Gastroesophageal sphincter (tissue), 4 donors: ENCODE measurements at places on chromosomes 6 and 20. TPM values are rescaled to one million over a fixed set of nuclear protein-coding genes. Genes with fewer than 3 reads are reported as not detected.

Gene VGLL2
- not detected for total RNA-seq

GRCh38 chr20:46400828-46401477 lies 5.5 kb downstream of the ELMO2 start:
- ATAC-seq, result no peak

- no peak for ATAC-seq
These were observed 78.2 kb downstream of the C6orf118 start for GRCh38 chr6:165231177-165231576.

DNA sequence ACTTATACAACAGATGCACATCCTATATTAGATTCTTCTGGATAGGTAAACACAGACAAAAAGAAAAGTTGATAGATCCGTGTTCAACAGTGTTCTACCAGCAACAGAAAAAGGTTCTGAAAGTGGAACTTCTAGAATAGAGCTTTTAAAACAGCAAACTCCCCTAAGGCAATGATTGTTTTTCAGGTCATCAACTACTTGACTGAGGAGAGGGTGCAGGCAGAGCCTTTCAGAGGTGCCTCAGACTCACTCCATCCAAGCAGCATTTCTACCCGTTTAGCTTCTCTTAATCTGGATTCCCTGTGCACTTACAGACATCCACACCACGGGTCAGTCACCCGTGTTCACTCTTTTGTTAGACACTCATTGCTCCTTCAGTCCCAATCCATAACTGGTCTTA lies 28.9 kb downstream of the FYN start:
- ATAC-seq, result no peak

- ATAC-seq, result no peak
These were observed 178.8 kb upstream of the AKAP12 start for GRCh38 chr6:151060766-151061531.

GRCh38 chr6:91669154-91669870 lies 1082.4 kb upstream of the MAP3K7 start:
- ATAC-seq, result no peak

- ATAC-seq, result no peak
These were observed 40.1 kb downstream of the PHACTR3 start for GRCh38 chr20:59644371-59644939.

Gene RAET1L
- not detected for total RNA-seq

DNA sequence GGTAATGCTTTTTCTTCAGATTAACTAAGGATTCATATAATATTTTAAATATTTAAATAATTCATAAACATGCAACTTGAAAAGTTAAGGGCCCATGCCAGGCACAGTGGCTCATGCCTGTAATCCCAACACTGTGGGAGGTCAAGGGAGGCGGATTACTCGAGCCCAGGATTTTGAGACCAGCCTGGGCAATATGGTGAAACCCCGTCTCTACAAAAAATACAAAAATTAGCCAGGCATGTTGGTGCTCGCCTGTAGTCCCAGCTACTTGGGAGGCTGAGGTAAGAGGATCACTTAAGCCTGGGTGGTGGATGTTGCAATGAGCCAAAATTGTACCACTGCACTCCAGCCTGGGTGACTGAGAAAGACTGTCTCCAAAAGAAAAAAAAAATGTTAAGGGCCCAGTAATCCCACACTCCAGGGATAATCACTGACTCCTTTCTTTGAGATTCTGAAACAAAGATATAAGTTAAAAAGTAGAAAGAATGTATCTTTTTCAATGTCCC lies 7.9 kb upstream of the RIN2 start:
- ATAC-seq, result no peak

DNA sequence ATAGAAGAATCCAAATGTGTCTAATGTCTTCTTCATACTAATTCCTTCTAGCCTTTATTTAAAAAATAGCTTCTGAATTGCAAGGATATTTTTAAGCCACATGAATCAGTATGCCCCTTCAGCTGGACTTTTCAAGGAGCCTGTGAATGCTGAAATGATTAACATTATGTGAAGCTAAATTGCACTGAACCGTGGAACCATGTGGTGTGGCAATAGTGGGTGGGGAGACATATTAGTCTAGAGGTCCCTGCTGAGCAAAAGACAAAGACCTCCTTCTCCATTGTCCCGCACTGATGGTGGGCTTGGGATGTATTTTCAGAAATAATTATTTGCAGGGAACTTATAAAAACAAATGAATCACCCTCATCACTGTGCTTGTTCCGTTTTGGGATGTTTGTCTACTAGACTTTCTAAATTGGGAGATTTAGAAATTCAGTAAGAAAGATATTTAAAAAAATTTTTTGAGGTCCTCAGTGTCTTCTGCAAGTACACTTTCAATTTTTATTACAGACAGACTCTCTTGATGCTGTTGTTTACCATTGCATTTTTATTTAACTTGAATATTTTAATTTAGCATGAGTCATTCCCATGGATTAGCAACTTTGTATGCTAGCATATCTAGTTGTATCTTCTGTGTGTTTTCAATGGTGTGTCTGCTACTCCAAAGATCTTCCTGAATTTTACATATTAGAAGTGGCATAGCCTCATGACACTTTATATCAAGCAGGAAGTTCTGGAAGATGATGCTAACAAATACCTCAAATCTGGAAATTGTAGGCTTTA lies 238.1 kb downstream of the LAMA2 start:
- peak; percentile 57 for ATAC-seq

DNA sequence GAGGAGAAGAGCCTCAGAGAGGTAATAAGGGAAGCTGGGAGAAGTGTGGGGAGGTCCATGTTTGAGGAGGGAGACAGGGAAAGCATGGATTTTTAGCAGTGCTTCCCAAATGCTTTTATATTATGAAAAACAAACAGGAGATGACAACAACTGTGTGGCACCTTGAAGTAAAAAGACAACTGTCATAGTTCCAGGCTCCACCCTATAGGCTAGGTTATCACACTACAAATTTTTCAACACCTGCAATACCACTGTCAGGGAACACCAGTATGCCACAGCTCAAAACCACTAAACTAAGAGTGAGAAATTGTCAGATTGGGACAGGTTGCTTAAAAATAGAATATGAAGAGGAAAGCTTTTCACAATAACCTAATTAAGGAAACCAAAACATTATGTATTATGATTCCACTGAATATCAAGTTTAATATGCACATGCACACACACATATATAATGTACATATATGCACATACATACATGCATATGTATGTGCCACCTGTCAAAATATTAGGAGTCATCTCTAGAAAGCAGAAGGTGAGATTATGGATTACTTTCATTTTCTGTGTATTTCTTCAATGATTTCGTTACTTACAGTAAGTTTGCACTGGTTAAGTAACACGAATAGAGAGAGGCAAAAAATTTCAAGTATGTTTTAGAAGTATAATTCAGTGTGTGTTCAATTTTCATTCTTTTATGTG lies 261.2 kb downstream of the PTPRK start:
- ATAC-seq, result no peak

Gene JPH2
- 442 TPM for total RNA-seq

Gene HMGA1
- 8.1 TPM for total RNA-seq
